Activated T-helper 1 cell treated with anti-CD3 and anti-CD28 coated beads, Interleukin-2, amount 50 U/mL, for 16 hours (primary cell): ENCODE measurements at places on chromosomes 2 and 18.

DNA sequence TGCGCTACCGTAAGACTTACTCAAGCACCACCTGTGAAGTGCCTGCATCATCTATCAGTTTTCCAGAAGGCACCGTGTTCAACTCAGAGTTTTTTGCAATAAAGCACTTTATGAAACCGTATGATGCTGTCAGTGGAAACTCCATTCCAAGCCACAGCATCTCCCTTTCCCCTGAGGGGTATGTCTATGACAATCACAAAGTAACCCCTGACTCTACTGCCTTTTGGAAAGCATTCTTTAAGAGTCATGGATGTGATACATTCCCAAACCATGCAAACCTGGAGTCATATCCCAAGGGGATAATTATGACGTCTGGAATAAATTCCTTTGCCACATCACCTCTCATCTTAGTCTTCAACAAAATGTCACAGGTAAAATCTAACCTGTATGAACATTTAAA lies 39.2 kb downstream of the UNC50 start:
- no peak for DNase-seq

GRCh38 chr2:218885981-218886947 lies 5.6 kb downstream of the WNT10A start:
- no peak for DNase-seq

GRCh38 chr18:22713511-22713910 lies 219.6 kb upstream of the RBBP8 start:
- no peak for DNase-seq

DNA sequence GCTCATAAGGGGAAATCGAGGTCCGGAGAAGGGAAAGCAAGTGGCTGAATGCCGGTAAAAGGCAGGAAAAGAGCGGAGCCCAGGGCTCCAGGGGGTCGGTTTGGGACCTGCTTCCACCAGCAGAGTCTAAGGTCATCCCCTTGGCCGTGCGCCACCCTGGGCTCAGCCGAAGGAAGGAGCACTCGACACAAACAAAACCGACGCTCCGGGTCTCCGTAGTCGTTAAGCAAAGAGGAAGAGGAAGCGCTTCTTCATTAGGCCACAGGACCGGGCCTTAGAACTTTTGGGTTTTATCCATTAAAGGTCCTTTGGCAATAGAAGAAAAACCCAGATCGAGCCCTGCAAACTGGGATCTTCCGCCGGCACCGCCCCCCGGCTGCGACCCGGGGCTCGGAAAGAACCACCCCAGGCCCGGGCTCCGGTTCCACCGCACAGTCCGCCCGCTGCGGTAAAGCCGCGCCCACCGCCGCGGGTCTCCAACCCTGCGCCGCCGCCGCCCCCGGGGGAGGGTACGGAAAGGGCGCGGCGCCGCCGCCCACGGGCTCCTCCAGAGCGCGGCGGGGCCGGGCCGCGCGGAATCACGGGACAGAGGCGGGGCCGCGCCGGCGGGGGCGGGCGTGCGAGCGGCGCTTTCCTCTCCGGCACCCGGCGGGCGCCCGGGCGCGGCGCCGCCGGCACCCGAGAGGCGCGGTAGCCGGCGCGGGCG lies at the start of gene TTL:
TSS of gene TTL (plus strand) at position 629 of the 706 bp plus-strand sequence. CDS start 189 bp downstream, outside the sequence.
- peak; percentile 36 for DNase-seq

DNA sequence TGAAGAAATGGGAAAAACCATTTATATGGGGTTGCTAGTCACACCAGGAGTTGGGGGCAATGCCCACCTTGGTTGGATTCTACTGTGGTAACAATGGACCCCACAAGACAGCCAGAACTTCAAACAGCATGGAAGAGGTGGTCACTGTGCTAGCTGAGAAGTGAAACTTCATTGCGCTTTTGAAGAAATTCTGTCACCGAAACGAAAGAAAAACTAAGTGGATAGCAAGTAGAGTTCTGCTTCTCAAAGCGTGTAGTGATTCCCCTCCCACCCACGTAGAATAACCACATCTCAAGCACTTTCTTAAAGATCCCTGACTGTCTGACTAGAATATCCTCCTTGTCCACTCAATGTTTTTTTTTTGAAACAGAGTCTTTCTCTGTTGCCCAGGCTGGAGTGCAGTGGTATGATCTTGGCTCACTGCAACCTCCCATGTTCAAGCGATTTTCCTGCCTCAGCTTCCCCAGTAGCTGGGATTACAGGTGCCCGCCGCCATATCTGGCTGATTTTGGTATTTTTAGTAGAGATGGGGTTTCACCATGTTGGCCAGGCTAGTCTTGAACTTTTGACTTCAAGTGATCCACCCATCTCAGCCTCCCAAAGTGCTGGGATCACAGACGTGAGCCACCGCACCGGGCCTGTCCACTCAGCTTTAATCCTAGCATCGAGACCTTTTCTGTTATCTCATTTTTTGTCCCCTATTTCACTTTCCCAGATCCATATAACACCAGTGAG lies 30.1 kb upstream of the CCL20 start:
- no peak for DNase-seq

DNA sequence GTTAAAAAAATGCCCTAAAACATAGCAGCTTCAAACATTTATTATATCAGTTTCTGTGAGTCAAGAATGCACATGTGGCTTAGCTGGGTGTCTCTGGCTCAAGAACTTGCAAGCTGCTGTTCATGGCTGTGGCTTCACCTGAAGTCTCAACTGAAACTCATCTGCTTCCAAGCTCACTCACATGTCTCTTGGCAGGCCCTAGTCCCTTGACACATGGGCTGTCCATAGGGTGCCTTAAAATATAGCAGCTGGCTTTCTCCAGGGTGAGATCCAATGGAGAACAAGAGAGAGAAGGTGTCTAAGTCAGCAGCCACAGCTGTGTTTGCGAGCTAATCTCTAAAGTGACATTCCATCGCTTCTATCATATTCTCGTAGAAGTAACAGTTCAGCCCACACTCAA lies 152.8 kb downstream of the DSEL start:
- no peak for DNase-seq

GRCh38 chr2:38037757-38038621 lies 38.0 kb downstream of the CYP1B1 start:
- no peak for DNase-seq

DNA sequence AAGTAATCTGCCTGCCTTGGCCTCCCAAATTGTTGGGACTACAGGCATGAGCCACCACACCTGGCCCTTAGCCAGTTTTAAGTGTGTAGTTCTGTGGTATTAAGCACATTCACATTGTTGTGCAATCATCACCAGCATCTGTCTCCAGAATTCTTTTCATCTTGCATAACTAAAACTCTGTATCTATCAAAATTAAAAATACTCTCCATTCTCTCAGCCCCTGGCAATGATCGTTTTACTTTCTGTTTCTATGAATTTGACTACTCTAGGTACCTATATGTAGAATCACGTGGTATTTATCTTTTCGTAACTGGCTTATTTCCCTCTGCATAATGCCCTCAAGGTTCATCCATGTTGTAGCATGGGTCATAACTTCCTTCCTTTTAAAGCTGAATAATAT lies 45.5 kb upstream of the CAVIN2 start:
- DNase-seq, result no peak

DNA sequence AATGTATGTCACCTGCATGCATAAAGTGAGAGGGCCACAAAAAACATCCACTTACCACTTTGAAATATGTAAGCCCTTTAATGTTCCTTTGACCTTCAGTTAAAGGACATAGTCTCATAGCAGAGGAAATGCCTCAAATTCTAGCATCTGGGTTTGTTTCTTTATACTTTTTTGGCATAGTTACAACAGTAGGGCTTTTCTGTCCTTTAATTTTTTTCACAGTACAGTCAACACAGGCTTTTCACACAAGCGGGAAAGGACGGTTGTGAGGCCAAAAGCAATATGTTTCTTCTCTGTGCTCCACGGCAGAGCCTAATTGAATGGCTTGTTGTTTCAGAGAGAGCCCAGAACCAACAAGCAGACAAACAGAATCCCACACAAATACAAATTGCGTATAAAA lies 57.6 kb downstream of the CRIM1 start:
- no peak for DNase-seq

DNA sequence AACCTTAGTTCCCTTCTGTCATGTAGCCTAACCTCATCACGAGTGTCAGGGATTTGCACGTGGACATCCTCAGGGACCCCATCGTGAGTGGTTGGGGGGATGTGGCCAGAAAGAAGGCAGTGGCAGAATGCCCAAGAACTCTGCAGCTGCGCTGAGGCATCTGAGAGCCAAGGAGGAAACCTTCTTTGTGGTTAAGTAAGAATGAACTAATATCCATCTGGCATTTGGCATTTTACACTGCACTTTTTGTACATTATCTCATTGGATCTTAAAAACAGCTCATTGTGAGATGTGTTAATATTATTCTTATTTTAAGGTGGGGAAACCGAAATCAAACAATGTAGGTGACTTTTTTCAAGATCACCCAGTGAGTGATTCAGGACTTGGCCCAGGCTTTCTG lies 32.6 kb upstream of the APCDD1 start:
- DNase-seq, result no peak

DNA sequence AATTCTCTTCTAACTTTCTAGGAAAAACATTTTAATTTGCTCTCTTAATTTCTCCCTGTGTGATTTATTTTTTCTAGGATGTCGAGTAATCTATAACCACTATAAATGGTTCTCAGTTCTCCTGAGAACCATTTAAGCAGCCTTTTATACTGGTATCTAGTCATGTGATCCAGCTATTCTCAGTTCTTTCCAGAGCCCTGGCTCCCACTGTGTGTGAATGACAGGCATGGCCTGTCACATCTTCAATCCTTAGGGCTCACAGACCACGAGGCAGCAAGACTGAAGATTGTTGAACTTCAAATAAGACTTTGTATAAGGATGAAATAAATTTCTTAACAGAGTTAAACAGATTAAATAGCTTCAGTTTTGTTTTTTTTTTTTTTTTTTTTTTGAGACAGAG lies 219.4 kb downstream of the HNMT start:
- no peak for DNase-seq

GRCh38 chr2:143499061-143499460 lies 369.8 kb downstream of the ARHGAP15 start:
- no peak for DNase-seq

- no peak for DNase-seq
Measured at GRCh38 chr2:113157897-113158753, 15.6 kb upstream of the PSD4 start.

DNA sequence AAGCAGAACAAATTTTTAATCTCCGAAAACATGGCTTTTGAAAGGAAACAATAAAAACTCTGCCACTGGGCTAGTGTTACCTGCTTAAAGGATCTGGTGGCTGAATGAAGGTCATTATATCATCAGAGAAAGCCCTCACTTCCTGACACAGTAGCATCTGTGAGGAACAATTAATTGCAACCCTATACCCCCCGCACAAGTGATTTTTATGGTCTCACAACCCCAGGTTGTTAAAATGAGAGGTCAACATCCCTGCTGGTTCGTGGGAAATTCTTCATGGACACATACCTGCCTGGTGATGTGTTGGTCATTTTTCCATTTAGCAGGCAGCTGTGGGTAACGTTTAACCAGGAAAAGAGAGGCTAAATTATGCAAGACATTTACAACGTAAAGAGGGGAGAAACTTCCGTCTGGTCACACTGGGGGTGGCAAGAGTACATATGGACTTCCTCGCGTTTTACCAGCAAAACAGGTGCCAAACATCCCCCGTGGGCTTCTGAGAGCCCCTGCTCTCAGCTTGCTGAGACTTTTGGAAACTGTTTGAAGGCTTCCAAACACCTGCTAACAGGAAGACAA lies 29.2 kb downstream of the NIFK start:
- DNase-seq, result no peak

GRCh38 chr2:46296216-46296839 lies 879 bp upstream of the EPAS1 start:
- DNase-seq, result no peak

GRCh38 chr2:174158003-174158402 lies 90.3 kb downstream of the OLA1 start:
- DNase-seq, result no peak

DNA sequence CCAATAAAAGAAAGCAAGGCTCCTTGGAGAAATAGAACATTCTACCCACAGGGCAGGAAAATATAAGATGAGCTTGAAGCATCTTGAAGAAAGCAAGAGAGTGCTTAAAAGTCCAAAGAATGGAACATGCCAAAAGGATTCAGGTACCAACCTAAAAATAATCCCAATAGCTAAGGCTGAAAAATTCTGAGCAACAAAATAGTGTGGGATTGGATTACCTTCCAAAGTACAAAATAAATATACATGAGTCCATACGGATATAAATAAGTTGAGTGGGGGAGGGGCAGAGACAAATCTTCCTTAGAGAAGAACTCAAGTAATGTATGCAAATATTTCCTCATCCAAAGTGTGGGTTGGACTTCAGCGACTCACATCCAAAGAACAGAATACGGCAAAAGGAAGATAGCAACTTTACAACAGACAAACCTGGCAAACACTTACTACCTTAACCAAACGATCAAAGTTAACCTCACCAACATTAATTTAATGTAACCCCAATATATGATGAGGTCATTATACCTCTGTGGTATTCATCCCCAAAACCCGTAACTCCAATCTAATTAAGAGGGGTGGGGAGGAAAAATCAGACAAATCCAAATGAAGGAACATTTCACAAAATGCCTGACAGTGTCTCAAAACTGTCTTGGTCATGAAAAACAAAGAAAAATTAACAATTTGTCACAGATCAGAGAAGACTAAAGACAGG lies 26.9 kb downstream of the MEMO1 start:
- DNase-seq, result no peak

GRCh38 chr2:4515871-4516761 lies 812.7 kb downstream of the DCDC2C start:
- DNase-seq, result no peak

DNA sequence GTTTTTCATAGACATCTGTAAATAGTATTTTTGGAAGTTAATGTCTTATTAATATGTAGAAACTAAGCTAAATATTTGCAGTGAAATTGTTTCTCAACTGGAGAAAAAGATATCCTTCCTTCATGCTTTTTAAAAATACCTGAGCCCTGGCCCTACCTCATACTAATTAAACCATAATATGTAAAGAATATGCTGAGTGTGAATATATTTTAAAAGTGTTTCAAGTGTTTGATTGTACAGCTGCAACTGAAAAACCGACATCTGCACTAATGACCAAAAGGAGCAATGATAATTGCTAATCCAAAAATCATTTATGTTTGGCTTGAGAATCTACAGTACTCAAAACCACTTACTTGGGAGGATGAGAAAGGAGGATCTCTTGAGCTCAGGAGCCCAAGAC lies 156.7 kb downstream of the MBD5 start:
- no peak for DNase-seq

- DNase-seq, result no peak
Measured at GRCh38 chr2:178412047-178412446, 38.9 kb downstream of the PRKRA start.

DNA sequence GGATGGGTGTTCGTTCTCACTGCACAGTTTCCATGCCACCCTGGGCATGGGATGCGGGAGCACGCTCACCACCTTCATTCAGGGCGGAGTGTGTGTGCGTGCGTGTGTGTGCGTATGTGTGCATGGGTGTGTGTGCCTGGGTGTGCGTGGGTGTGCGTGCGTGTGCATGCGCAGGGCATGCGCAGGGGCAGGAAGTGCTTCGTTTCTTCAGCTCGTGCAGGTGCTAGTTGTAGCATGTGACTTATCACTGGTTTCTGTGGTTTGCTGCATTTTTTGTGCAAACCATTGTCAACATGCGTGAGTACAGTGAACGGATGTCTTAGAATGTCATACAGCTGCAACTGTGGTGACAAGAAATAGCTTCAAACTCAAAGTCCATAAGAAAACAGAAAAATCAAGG lies 179.5 kb downstream of the PTGR3 start:
- no peak for DNase-seq

- DNase-seq, result no peak
Measured at GRCh38 chr2:106039634-106040315, 154.3 kb downstream of the UXS1 start.

- no peak for DNase-seq
Measured at GRCh38 chr2:226011716-226012450, 612.4 kb downstream of the NYAP2 start.

- no peak for DNase-seq
Measured at GRCh38 chr2:127308586-127309138, 14.7 kb upstream of the ERCC3 start.

GRCh38 chr2:20136149-20136548 lies 84.7 kb upstream of the LAPTM4A start:
- no peak for DNase-seq
